ENCODE measurements at places on chromosomes 4 and X.

DNA sequence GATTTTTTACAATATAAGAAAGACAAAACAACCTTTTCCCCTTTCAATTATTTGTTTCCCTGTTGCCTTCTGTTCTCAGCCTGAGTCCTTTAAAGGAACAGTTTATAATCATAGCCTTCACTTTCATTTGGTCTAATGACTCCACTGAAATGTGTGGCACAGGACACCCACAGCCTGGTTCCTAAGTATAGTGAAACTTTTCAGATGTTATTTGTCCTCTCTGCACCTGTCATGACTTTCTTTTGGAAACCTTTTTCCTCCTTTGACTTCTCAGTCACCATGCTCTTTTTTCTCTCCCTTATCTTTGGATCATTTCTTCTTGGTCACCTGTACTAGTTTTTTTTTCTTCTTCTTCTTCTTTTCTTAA is 237.8 kb upstream of the ANXA3 start:
- no peak for DNase-seq

GRCh38 chrX:48960291-48960690 is 2.9 kb upstream of the OTUD5 start:
- no peak for DNase-seq

DNA sequence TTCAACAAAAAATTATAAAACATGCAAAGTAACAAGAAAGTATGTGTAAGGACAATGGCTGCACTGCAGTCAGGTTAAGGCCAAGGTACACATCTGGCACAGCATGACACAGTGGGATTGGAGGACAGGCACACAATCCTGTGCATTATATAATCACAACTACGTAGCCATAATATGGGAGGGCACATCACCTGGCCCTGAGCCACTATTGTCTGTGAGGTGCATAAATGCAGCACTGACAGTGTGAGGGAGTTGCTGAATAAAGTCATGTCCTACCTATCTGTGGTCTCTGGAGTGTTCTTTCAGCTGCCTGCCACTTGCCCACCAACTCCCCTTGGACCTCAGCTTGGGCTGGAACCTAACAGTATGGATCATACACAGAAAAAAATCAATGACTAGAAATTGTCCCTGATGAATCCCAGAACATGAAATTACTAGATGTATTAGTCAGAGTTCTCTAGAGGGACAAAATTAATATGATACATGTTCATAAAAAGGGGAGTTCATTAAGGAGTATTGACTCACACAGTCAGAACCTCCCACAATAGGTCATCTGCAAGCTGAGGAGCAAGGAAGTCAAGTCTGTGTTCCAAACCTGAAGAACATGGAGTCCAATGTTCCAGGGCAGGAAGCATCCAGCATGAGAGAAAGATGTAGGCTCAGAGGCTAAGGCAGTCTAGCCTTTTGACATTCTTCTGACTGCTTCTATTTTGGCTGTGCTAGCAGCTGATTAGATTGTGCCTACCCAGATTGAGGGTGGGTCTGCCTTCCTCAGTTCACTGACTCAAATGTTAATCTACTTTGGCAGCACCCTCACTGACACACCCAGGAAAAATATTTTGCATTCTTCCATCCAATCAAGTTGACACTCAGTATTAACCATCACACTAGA is 46.4 kb upstream of the KCTD8 start:
- DNase-seq: no peak

GRCh38 chr4:81505004-81505598 is 33.4 kb upstream of the RASGEF1B start:
- no peak for DNase-seq

DNA sequence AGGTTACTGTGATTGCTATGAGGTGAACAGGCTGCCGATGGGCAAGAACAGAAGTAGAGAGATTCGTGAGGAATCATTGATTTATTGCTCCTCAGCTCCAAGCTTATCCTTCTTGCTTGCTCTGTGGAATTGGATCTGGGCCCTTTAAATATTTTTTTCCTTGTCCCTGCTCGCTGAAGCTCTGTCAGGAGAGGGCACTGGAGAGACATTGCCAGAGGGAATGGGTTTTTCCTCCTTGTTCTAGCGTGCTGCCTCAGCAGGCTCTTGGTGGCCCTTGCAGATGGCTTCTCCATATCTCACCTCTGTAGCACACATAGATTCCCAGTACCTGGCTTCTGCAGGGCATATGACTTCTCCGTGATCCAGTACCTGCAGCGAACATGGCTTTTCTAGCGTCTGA is 67.4 kb downstream of the CNGA2 start:
- DNase-seq: no peak

DNA sequence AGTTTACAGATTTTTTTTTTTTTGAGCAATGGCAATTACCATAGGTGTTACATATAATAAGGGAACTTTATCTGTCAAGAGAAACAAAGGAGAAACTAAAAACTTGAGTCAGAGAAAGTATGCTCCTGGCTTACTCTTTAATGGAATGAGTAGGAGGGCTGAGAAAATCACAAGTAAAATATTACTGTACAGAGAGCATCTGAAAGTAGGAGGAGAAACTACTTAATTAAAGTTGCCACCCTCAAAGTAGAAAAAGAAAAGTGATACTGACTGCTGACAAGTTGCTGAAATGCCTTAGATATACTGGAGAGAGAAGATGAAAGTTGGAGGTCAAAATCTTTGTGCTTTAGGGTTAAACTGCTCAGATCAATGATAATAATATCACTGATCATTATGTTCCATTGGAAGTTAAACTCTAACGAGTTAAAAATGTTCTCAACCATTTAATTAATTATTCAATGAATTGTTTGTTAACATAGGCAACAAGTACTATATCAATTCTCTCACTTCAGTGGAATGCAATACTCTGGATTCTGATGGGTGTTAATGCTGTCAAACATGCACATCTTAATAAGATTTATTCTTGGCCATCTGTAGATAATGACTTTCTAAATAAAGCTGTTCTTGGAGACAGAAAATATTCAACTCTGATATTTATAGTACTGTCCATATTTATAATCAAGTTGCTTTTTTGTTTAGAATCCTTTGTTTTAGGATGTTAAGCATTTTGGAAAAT is 61.2 kb upstream of the CAMK2D start:
- DNase-seq: no peak

- DNase-seq: no peak
Observed at GRCh38 chr4:99848591-99849001, 32.0 kb downstream of the DAPP1 start.

DNA sequence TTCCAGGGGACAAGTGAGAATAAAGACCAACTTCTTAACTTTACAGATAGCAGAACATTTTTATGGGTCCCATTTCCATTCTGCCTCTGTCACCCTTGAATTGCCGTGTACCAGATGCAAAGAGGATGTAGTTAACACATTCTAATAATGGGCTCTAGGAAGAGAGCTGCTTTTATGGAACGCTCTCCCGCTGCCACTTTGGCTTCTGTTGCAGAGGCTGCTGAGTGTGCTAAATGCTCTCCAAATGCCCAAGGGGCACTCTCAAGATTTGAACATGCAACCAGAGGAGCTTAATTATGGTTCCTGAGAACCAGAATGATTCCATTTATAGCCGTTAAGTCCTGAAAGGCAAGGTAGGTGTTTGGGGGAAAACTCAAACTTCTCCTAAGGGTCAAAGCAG is 28.1 kb upstream of the GPC3 start:
- DNase-seq: no peak

DNA sequence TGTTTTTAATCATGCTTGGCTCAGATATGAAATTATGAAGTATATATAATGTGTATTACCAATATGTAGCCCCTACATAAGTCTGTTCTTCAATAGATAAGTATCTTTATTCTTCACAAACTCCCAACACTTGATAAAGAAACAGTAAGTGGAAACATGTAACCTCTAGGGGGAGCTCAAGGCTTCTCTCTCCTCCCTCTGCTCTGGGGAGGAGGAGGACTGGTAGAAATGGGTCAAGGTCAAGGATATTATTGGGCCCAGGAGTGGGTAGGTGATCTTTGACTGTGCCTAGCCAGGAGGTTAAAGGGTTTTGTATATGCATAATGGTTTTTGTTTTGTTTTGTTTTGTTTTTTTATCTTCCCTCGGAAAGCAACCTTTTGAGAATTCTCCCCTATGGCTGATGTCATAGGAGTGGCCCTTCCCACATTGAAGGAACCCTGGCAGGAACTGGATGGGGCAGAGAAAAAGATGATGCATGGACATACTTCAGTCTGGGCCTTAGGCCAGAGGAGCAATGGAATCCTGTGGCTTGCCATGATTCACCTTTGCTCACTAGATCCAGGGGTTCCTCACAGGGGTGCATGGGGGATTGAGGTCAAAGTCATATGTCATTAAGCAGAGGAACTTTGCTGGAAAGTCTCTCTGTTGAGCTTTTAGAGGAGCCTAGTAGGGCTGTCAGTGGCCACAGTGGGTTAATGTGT is 460.3 kb downstream of the MID1IP1 start:
- peak; percentile 27 for DNase-seq

DNA sequence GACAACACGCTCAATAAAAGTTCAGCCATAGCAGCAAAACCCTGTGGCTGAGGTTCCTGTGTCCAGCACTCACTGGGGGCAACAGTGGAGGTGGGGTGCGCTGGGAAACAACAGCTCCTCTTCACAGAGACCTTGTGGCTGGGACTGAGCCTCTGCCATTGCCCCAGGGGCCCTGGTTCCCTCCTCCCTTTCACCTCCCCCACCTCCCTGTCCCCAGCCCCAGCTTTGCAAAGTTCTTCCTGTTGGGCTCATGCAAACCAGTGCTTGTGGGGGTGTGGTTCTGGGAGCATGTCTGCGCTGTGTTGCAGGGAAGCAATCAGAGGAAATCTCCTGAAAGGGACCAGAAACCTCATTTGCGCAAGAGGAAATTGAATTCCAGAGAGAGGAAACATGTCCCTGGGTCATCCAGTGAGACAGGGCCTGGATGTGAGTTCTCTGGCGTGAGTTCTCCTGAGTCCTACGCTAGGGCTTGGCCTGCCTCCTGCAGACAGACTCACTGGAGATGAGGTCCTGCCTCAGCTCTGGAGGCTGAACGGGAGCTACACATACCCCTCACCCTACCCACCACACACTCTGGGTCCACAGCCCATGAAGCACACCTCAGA is 7.4 kb downstream of the FATE1 start:
- no peak for DNase-seq

GRCh38 chr4:93617606-93618005 is 210.9 kb upstream of the ATOH1 start:
- DNase-seq: no peak

GRCh38 chr4:123924536-123924935 is 527.9 kb downstream of the SPRY1 start:
- DNase-seq: no peak

All from brain microvascular endothelial cell (primary cell).